ENCODE measurements at places on chromosomes 3 and 15.

DNA sequence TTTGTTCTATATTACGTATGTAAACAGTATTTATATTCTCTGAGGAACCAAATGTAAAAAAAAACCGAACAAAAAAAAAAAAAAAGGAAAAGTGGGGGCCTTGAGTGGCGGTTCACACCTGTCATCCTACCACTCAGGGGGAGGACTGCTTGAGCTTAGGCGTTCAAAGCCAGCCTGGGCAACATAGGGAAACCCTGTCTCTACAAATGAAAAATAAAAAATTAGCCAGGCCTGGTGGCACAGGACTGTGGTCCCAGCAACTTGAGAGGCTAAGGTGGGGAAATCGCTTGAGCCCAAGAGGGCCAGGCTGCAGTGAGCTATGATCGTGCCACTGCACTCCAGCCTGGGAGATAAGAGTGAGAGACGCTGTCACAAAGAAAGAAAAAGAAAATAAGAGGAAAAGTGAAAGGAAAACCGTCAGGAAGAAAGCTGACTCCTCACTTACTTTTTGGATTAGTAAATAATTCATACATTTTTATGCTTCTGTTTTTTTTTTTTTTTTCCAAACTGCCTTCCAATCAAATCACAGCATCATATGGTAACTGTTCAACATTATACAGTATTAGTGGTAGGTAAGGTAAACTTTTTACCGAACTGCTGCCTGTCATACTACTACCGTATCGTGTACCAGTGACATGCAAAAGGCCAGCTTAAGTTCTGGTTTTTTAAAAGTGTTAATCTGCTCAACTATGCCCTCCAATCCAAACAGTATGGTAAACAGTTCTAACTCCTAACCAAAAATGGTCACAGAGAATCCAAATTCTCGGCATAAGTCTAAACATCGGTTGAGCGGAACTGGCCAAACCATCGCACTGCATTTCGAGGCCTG lies 1.2 kb downstream of the PHC3 start:
- no peak for DNase-seq

GRCh38 chr15:50066202-50066601 lies 52.8 kb downstream of the ATP8B4 start:
- no peak for DNase-seq

DNA sequence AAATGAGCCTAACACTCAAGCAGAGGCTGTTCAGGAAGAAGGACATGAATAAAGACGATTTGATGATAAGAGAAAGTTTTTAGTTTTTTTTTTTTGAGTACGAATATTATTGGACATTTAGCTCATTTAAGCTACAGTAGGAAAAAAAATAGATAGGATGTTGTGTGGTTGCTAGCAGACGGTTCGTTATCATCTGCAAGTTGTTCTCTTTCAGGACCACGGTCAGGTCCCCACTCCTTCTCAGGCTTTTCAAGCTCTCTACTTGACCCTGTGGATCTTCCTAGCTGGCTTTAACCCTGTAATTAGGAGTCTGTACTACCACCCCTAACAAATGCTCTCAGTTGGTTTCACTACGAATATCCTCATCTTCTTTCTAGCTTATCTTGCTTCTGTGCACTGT lies 1.1 kb downstream of the KCNH8 start:
- DNase-seq, result no peak

DNA sequence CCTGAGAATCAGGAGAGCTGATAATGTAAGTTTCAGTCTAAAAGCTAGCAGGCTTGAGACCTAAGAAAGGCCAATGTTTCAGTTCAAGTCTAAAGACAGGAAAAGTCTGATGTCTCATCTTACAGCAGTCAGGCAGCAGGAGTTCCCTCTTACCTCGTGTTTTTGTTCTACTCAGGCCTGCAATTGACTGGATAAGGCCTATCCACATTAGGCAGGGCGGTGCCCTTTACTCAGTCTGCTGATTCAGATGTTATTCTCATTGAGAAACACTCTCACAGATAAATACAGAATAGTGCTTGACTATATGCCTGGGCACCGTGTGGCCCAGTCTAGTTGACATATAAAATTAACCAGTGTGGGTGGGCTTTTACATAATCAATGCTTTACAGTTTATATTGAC lies 122.4 kb downstream of the NR1D2 start:
- no peak for DNase-seq

DNA sequence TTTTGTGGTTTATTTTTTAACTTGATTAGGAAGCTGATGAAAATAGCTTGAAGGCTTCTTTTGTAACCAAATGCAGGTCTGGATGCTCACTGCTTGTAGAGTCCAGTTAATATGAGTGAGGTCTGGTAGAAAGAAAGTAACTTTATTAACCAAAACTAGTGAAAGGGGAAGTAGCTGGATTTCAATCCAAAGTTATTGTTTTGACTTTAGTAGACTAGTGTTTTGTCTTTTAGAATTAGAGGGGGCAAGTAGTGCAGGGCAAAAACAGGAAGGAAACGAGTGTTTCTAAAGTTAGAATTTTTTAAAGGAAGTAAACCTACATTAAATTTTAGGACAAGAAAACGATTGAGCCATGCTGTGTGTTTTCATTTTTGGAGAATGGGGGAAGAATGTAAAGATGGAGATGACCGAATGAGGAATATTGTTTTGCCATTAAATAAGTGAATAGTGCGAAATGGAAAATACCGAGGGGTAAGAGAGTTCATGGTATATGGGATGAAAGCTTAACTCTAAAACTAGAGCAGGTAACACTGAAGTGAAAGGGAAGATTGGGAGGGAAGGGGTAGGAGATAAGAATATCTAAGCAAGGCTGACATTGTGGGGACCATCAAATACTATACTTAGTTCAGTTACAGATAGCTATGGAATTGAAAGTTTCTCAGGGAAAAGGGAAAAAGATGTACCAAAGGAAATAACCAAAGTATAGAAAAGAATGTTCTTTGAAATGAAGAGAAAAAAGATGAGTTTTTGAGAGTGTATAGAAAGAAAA lies 40.0 kb downstream of the USP3 start:
- no peak for DNase-seq

DNA sequence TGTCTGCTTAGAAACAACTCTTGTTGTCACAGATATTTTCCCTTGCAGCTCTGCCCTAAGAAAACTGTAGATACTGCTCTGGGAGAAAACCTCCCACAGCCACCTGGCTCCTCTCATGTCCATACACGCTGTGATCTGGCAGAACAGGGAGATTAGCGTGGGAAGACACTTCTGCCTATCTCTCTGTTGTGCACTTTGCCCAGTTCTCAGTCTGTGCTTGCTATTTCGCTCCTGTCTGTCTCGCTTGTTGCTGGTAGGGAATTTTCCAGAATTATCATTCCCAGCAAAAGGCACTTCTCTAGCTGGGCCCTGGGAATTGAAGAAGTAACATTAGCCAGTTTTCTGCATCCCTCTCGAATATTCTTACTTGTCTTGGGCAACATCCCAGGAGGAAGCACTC lies 8.1 kb upstream of the GATM start:
- no peak for DNase-seq

- DNase-seq, result no peak
Observed at GRCh38 chr15:56868170-56868569, 50.3 kb upstream of the TCF12 start.

DNA sequence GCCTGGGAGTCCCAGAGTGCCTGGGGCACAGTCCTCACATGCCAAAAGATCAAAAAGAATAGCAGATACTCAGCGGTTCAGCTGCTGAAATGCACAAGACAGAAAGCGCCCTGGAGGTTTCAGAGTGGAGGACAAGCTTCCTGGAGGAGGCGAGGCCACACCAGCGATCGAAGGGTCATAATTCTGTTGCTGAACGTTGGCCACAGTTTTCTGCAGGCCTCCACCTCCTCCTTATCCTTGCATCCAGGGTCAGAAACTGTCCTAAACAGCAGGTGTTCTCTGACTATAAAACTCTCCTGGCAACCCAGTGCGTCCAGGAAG lies 220.3 kb upstream of the LINGO1 start:
- no peak for DNase-seq

- DNase-seq, result no peak
Observed at GRCh38 chr3:72375237-72376076, 472.8 kb downstream of the SHQ1 start.

Data from activated CD4-positive, alpha-beta T cell treated with anti-CD3 and anti-CD28 coated beads for 1 hour (primary cell).